DMS79 (cell line): ENCODE measurements at places on chromosomes 11 and 22.
A peak's percentile ranks its signal among the peaks of the same experiment; 100 is the strongest.

DNA sequence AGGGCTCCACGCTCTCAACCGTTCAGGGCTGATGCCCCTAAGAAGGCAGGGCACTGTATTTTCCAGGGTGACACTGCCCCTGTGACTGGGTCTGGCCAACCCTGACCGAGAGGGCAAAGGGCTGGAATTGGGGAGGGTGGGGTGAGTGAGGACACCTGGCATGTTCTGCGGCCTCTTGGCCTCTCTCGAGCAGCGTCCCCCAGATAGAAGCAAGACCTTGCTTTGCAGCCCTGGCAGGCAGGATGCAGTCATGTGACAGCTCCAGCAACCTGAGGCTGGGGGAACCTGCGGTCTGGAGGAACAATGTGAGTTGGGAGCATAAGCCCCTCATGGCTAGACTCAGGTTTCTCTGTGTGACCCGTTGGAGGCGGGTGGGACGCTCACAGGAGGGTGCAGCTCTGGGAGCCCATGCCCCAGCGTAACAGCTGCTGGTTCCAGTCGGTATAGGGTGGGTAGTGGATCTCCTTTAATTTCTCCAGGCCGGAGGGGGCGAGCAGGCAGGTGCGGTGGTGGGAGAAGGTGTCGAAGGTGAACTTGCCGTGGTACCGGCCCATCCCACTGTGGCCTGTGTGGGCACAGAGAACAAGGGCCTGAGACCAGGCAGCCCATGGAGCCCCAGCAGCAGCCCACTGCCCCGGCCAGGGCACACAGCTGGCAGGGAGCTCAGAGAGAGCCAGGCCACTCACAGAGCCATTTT, 11.4 kb downstream of the ALDH3B2 start:
- no peak for DNase-seq

- no peak for DNase-seq
These were observed 16.4 kb upstream of the NEFH start for GRCh38 chr22:29463629-29464028.

GRCh38 chr11:27611390-27611789, 88.9 kb downstream of the BDNF start:
- no peak for DNase-seq

GRCh38 chr11:122749005-122749687, 89.2 kb upstream of the CRTAM start:
- DNase-seq: no peak

GRCh38 chr11:17098038-17098437, 20.6 kb upstream of the RPS13 start:
- no peak for DNase-seq

DNA sequence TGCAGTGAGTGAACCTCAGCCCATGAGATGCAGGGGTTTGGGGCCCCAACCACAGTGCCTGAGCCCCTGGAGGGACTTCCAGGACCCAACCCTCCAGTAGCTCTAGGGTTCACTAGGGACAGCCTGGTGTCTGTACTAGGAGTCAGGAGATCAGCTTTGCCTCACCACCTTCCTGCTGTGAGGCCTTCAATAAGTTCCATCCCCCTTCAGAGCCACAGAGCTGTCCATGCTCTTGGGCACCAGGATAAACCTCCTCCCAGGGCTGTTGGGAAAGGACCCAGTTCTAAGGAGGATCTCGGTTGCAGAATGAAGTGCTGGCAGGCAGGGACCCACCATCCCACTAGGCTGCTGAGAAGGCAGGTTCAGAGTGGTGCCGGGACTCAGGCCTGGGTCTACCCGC, 9.7 kb downstream of the ARHGEF17 start:
- DNase-seq: no peak

DNA sequence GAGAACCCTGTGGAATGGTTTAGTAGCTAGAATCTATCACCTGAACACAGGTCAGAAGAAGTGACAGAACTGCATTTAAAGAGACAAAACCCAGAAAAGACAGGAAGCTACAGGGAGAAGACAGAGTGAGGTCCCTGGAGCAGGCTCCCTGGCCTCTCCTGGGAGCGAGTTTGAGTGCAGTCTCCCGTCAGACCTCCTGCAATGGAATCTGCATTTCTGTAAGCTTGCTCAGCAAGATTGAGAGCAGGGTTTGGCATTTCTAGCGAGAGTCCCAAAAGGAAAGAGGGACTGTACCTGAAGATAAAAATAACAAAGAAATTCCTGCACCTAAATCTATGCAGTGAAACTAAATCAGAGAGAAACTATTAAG, 74.2 kb downstream of the MORC2 start:
- no peak for DNase-seq

- no peak for DNase-seq
These were observed 1.5 kb downstream of the SLC2A11 start for GRCh38 chr22:23859201-23859600.

DNA sequence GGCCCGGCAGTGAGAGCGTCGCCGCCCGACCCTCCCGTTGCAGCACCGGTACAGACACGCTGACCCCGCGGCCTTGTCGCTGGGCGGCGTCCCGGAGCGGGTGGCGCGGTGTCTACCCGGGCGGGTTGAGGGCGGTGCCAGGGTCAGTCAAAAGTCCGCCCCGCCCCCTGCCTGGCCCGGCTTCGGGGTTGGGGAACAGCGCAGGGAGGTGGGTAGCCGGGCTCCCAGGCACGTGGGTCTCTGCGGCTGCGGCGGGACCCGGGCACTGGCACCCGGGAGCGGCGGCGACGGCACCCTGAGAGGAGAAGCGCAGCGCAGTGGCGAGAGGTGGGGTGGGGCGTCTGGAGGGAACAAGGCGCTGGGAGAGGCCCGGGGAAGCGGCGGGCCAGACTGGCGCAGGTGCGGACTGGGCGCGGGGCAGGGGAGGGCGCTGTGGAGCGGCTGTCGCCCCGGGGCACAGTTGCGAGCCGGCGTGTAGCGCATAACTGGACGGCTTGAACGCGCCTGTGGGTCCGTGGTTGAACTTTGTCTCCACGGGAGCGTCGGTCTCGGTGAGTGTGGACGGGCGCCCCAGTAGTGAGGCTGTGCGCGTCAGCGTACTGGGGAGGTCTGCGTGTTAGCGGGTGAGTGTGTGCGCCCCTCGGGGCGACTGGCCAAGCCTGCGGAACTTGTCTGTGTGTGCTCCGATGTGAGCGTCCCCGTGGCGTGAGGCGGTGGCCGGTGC, at the start of gene P2RY2:
TSS of gene P2RY2 (plus strand) at position 176 of the 724 bp plus-strand sequence. CDS start 15,879 bp downstream, outside the sequence.
- no peak for DNase-seq

DNA sequence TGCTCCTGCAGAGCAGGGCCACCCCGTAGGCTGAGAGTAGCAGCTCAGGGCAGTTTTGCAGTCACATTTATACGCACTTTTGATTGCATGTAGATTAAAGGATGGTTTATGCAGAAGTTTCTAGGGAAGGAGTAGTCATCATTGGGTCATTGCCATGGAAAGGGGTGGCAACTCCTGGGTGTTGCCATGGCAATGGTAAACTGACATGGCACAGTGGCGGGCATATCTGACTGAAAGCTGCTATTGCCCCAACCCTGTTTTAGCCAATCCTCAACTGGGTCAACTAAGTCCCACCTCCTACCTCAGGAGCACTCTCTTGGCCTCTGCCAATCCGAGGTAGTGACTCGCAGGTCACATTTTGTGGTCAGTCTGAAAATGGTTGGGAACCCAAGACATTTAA, 2.4 kb upstream of the ARSA start:
- DNase-seq: no peak

DNA sequence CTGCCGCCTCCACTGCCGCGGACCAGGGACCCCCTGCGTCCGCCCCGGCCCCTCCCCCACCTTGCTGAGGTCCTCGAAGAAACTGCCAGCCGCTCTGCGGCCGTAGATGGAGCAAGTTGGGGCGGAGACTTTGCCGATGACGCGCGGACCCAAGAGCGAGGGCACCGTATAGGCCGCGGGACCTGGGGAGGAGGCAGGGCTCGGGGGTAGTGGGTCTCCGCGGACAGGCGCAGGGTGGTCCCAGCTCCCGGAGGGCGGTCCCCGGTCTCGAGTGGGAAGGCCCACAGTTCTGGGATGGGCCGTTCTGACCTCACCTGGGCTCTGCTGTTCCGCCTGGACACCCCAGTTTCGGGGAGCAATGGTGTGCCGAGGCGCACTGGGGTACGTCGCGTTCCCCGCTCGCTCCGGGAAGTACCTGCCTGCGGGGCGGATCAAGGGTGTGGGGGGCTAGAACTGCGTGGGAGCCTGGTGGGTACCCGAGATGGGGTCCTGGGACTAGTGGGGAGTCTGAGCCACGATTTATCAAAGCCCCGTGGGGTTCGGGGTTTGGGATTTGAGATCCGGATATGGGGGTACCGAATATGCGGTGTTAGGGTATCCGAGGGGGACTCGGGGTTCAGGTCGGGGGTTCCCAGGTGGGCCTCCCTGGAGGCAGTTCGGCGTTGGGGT, 1.2 kb upstream of the TYMP start:
- DNase-seq: peak; percentile 36

DNA sequence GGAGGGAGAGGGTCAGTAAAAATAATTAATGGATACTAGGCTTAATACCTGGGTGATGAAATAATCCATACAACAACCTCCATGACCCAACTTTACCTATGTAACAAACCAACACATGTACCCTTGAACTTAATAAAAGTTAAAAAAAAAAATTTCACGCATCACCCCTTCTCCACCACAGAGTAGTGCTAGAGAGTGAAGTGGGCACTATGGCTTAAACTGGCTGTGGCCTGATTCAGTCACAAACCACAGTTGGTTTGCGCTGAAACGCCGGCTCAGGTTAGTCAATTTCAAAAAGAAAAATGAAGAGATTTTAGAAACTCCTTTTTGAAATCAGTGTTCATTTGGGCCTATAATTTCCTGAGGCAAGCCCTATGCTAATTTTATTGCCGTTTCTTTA, 144.3 kb downstream of the TRPC6 start:
- DNase-seq: no peak

GRCh38 chr11:61132646-61133045, 28.6 kb downstream of the VPS37C start:
- no peak for DNase-seq

DNA sequence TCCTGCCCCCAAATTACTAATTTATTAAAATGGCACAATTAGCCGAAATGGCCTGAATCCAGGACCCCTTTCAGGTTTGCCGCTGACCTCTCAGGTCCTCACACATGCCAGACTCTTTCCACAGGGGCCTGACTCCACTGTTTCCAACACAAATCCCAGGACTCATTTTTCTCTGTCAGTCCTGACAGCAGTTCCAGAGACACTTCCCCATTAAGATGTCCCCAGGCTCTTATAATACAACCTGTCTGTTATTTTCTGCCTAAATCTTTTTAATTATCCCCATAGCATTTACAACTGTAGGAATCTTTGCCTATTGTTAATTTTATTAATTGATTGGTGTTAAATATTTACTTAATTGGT, 9.4 kb upstream of the IGLL5 start:
- DNase-seq: no peak

DNA sequence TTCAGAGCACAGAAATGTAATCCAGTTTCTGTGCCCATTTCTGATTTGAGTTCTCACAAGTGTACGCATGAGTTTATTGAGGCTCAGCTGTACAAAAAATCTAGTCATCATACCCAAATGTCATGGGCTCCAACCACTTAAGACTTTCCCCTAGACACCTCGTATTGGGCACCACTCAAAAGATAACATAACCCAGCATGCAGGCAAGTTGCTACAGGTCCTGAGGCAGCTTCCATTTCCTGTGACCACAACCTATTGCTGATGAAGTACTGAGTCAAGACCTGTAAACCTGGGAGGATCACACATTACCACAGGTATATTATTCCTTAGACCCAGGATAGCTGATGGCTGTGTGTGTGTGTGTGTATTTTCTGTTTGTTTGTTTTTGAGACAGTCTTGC, 95.2 kb downstream of the MRTFA start:
- no peak for DNase-seq

DNA sequence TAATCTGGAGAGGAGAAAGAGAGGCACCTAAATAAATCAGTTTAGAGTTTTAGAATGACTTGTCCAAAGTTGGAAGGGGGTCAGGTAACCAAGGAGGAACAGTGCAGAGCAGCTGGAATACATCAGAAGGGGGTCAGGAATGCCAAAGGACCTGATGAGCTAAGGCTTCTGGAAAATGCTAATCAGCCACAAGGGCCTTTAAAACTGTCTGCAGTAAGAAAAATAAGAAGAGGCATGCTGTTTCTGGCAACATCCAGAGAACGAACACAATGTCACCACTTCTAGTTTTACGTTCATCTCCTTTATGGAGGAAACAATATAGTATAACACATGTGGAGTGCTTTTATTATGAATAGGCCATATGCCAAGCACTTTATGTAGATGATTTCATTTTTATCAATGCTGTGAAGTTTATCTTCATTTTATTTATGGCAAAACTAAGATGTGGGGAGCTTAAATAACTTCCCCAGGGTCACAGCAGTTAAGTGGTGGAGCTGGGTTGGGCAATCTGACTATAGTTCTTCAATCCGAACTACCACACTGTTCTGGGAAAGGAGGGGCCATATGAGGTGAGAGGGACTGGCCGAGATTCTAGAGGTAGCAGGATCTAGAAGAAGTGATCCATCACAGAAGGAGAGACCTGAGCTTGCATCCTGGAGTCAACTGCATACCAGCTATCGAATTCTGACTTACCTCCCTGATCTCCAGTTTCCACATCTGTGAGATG, 22.6 kb downstream of the ACO2 start:
- no peak for DNase-seq

DNA sequence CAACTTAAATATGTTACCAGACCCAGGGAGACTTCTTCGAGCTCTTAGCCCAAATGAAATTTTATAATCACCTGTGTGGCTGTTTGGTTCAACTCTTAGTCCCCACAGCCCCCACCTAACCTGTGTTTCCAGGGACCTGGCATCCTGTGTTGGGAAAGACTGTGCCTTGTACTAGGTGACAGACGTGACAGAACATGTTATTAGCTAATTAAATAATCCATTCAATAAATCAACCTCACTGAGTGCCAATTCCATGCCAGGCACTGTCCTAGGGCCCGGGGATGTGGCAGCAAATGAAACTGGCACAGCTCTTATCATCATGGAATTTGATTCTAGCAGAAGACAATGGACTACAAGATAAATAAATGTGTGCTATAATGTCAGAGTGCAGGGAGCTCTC, 431.9 kb downstream of the MIAT start:
- DNase-seq: no peak

DNA sequence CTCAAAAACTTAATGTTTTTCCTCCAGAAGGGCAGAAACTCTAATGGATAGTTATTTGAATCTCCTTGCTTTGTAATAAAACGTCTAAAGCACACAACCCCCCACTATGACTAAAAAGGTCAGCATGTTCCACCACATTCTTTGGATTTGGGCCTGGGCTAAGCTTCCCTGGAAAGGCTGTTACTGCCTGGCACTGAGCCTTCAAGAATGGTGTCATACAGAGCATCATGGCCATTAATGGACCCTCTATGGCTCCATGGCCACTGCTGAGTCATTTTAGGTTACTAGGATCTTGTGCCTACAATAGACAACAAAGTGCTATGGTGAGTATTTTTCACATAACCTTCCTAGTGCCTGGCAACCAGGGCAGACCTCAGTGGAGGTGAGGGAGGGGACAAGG, 242.6 kb upstream of the FAT3 start:
- no peak for DNase-seq
